ENCODE measurements at places on chromosomes 16 and 17.

- DNase-seq, result no peak
Observed at GRCh38 chr17:147796-148740, 10.7 kb downstream of the SCGB1C2 start.

- DNase-seq, result no peak
Observed at GRCh38 chr16:1786242-1787055, 3.7 kb downstream of the NUBP2 start.

DNA sequence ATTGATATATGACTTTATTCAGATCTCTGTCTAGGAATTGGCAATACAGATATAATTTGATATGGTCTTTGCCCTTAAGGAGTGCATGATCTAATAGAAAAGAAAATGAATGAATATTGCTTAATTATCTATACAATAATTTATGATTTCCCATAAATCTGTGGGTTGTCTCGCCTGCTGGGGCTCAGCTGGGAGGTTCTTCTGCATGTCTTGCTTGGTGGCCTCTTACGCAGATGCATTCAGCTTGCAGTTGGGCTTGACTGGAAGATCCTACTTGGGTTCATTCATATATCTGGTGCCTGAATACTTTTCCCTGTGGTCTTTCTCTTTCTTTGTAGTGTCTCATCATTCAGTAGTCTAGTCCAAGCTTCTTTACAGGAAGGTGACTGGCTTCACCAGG lies 34.0 kb upstream of the GOT2 start:
- no peak for DNase-seq

GRCh38 chr17:2181206-2181896 lies 122.2 kb downstream of the SMG6 start:
- DNase-seq, result no peak

DNA sequence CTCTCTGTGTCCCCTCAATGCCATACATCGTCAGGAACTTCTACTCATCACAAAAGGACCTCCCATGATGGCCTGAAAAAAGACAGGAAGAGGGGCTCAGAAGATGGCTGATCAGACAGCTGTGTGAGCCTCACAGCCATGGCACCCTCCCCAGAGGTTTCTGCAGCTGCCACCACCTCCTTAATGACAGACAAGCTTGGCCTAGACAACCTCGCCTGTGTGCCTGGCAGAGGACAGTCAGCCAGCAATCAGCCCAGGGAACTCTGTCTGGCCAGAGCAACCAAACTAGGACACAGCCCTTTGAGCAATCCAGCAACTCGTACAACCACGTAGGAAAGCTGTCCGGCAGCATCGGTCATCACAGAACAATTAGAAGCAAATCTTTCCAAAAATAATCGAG lies 54.2 kb upstream of the MED9 start:
- DNase-seq, result no peak
